ENCODE measurements at places on chromosomes 5 and 9.

- DNase-seq, result no peak
Observed at GRCh38 chr9:93085676-93086075, 10.3 kb upstream of the CARD19 start.

- no peak for DNase-seq
Observed at GRCh38 chr5:6389946-6390530, 11.7 kb upstream of the MED10 start.

DNA sequence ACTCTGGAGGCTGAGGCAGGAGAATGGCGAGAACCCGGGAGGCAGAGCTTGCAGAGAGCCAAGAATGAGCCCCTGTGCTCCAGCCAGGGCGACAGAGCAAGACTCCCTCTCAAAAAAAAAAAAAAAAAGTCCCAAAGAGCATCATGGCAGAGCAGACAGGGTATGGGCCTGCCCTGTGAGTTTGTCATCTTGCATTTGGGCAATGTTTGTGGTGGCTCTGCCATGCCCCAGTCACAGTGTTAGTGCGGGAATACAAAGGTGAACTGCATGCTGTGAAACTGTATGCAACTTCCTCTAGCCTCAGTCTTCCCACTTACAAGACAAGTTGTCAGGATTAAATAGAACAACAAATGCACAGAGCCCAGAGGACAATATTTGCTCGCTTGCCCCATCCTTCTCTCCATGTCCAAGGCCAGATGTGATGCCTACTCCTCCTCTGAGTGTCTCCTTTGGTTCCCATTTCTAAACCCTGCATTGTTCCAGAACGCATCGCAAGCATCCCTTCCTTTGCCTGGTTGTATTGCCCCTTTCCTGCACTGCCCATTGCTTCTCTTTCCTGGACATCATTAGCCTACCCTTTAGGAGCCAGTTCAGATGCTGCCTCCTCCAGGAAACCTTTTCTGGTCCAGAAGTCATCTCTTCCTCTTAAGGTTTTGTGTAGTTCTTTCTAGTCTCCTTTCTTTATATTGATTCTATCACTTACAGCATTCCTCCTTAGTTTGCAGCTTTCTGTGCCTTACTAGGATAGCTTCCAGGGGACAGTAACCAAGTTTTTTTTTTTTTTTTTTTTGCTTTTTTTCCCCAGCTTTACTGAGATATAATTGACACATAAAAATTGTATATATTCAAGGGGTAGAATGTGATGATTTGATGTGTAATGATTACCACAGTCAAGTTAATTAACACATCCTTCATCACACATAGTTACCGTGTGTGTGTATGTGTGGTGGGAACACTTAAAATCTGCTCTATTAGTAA is 69.0 kb upstream of the TNFAIP8 start:
- DNase-seq, result no peak

DNA sequence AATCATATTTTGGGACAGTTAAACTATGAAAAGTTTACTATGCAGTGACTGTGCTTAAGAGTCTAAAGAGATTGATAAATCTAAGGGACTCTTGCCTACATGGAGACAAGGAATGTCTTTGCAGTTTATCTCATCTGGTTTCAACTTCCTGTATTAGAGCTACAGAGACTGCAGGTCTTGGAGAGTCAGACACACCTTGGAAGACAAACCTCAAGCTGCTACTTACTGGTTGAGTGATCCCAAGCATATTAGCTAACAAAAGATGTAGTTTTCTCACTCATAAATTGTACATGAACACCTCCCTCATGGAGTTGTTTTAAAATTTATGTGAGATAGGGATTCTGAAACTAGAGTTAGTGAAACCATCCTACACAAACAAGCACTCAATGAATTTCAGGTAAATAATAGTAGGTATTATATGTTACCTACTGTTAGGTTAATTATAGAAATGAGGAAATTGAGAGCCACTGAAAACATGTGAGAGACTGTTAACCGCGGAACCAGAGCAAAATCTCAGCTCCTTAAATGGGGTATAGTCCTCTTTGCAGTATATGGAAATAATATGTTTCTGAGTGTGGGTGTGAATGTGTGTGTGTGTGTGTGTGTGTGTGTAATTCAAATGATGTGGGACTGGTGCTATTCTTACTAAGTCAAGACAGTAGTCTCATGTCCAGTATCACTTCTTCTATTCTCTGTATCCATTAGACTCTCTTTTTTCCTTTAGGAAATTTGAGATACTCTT is 752.1 kb downstream of the DTWD2 start:
- DNase-seq, result no peak

GRCh38 chr9:120137186-120137840 is 442.7 kb downstream of the CDK5RAP2 start:
- no peak for DNase-seq

DNA sequence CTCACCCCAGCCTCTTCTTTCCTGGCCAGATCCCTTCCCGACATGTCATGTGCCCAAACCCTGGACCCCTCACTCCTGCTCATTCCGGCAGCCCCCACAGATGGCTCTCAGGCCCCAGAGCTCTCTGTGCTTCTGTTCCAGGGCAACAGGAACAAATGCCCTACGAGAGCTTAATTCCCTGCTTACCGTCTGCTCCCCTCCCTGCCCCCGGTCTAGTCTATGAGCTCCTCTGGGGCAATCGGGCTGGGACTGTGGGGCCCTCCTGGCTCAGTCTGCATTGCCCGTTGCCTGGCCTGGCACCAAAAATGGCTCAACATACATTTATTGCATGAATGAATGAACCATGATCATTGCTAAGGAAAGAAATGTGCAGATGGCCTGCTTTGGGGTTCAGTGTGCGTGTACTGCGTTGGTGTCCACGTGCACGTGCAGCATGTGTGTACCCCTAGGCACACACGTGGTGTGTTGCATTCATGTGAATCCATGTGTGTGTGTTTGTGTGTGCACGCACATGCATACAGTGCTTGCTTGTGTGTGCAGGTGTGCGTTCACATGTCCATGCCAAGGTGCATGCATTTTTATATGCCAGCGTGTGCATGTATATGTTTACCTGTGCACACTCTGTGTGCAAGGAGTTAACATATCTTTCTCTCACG is 201.2 kb upstream of the IER5L start:
- DNase-seq, result no peak

- DNase-seq, result no peak
Observed at GRCh38 chr5:78779771-78780616, 131.4 kb upstream of the LHFPL2 start.

DNA sequence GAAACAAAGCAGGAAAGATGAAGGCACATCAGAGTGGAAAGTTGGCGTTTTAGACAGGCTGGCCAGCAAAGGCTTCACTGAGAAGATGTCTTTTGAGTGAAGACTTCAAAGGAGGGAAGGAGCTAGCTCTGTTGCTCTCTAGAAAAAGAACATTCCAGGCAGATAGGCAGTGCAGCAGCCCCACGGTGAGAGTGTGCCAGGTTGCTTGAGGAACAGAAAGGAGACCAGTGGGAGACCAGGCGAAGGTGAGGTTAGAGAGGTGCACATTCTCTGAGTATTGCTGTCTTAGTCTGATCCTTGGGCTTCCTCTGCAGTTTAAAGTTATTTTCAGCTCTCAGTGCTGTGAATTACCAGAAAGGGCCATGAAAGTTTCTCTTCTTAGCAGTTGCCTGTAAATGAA is 83.8 kb downstream of the SLC44A1 start:
- DNase-seq, result no peak

DNA sequence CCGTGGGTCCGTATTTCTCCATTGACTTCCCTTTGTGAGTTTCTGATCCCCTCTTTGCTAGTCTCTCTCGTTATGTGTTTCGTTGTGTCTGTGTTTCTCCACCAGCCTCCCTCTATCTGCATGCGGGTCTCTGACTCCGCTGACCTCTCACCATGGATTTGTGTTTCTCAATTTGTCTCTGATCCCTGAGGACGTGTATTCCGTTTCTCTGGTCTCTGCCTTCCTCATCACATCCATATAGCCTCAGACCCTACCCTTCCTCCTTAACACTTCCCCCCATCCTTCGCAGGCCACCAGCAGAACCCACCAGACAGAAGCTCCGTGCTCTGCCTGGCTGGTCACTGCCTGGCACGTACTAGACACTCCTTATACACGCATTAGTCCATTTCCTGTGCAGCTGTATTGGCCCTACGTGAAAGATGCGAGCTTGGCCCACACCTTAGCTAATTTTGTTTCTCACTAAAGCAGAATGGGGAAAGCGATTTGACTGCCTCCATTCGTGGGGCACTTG is 631 bp downstream of the B4GALT7 start:
- no peak for DNase-seq
